ENCODE measurements at places on chromosomes 11 and 22.

GRCh38 chr22:27820896-27821866 lies 19.6 kb upstream of the MN1 start:
- no peak for DNase-seq

DNA sequence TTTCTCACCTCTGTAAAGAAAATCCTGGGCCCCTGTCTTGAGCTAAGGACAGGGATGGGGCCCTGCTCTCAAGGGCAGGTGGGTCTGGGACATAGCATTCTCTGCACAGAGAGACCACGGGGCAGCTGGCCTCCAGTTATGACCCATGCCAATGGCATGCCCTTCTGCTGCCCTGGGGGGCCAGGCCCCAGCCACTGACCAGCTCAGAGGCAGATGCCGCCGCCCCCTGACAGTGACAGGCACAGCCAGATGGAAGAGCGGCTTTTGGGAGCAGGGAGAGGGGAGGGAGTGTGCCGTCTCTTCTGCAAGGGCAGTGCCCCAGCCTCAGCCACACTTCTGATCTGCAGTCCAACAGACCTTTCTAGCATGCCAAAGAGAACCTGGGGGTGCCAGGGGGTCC lies 114.8 kb upstream of the NAV2 start:
- DNase-seq = no peak

- no peak for DNase-seq
Observed at GRCh38 chr11:17719028-17719937, at the start of gene MYOD1. Gene MYOD1, plus strand, starts transcription at chr11:17719571. Its CDS starts 212 bp downstream, at chr11:17719783.

- no peak for DNase-seq
Observed at GRCh38 chr11:125552927-125553326, 16.4 kb upstream of the EI24 start.

Measured in CD4-positive, CD25-positive, alpha-beta regulatory T cell (primary cell).